ENCODE measurements at places on chromosomes 3 and 15. TPM values are rescaled to one million over a fixed set of nuclear protein-coding genes. Genes with fewer than 3 reads are reported as not detected.

The CP gene
- 89.8 TPM for total RNA-seq

The RMDN3 gene
- total RNA-seq: 20.9 TPM

DNA sequence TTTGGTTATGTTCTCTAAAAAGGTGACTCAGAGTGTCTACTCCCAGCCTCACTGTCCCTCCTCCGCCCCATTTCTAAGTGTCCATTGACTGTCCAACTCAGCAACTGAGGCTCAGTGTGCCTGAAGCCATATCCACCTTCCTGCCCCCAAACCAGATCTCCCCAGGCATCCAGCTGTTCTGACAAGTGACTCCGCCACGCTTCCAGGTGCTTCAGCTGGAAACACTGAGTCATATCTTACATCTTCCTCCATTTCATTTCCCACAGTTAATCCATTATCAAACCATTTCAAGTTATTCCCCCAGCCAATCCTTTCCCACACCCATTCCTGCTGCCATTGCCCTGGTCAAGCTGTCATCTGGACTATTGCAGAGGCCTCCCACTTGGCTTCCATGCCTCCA lies 17.1 kb downstream of the MAGEF1 start:
- DNase-seq: no peak

DNA sequence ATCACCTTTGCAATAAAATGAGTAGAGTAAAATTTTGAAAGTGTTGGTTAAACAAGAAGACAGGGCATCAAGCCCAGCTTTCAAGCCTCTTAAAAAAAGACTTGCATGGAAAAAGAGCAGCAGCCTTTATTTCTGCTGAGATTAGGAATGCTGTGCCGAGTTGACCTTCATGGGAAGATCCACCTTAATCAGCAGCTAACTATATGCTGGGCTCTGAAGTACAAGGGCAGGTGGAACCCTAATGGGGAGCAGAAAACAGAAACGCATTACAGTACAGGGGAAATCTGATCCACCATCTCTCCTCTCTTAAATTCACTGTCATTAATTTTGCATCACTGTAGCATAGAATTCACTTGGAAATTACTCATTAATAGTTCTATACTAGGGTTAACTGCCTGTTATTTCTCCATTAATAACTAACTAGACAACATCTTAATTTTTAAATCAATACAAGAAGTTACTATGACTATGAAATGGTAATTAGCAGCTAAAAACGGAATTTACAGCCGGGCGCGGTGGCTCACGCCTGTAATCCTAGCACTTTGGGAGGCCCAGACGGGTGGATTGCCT lies 133.6 kb downstream of the GHSR start:
- DNase-seq: no peak

The THBS1 gene
- total RNA-seq: 174 TPM

DNA sequence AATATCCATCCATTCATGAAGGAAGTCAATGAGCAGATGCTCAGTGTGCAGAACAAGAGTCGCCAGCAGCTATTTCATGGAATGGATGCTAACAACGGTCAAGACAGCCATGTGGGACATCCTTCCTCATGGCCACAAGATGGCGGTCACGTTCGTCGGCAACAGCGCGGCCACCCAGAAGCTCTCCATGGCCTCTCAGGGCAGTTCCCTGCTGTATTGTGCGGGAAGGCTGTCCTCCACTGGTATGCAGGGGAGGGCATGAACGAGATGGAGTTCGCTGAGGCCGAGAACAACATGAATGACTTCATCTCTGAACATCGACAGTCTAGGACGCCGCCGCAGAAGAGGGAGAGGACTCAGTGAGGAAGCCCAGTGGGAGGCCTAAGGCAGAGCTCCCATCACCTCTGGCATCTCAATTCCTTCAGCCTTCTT lies 208.3 kb downstream of the TJP1 start:
- DNase-seq: no peak

DNA sequence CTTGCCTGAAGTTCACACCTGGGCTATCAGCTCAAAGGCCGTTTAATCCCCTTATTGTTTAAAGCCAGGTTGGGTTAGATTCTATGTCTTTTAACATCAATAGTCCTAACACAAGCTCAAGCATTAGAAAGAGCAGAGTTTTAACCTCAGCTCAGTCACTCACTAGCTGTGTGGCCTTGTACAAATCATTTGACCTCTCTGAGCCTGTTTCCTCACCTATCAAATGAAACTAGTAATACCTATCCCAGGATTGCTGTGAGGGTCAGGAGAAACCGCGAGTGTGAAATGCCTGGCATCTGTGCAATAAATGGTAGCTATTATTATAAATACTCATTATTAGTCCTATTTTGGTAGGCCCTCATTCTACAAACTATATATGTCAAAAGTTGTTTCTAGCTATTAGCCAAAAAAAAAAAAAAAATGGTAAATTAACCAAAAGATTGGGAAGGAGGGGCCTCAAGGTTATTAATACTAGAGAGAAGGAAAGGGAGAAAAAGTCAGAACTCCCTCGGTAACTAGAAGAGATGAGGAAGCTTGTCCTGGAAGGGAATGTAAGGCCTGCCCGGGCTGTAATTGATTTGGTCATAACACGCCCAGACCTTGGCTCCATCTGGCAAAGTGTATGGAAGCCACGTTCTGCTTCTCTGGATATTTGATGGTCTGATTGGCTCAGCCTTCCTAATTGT lies 510.5 kb upstream of the PROK2 start:
- DNase-seq: no peak

DNA sequence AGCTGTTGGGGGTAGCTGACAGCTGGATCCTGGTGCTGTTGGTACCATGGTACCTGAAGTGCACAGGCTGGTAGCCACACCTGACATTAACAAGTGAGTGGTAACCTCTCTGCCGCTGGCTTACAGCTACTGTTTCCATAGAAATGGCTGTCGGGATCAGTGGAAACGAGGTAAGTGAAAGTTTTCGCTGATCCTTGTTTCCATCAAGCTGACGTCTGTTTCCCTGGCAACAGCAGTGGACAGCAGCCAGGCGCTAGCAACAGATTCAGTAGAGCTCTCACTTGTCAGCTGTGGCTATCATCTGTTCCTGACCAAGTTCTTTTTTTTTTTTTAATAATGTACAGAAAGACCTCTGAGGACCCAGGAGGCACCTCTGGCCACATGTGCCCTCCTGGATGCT lies 166.2 kb downstream of the CHDH start:
- DNase-seq: peak; percentile 94

The FAM81A gene
- 2.4 TPM for total RNA-seq

- DNase-seq: no peak
Measured at GRCh38 chr3:178059119-178059518, 477.1 kb upstream of the KCNMB2 start.

The PRSS50 gene
- 2.2 TPM for total RNA-seq

The SYNPR gene
- total RNA-seq: not detected

GRCh38 chr15:40051616-40052415 lies 12.8 kb upstream of the SRP14 start:
- no peak for DNase-seq

The ERICH6 gene
- 0.49 TPM for total RNA-seq

The LTF gene
- 188 TPM for total RNA-seq

The COL6A5 gene
- 7.4 TPM for total RNA-seq

DNA sequence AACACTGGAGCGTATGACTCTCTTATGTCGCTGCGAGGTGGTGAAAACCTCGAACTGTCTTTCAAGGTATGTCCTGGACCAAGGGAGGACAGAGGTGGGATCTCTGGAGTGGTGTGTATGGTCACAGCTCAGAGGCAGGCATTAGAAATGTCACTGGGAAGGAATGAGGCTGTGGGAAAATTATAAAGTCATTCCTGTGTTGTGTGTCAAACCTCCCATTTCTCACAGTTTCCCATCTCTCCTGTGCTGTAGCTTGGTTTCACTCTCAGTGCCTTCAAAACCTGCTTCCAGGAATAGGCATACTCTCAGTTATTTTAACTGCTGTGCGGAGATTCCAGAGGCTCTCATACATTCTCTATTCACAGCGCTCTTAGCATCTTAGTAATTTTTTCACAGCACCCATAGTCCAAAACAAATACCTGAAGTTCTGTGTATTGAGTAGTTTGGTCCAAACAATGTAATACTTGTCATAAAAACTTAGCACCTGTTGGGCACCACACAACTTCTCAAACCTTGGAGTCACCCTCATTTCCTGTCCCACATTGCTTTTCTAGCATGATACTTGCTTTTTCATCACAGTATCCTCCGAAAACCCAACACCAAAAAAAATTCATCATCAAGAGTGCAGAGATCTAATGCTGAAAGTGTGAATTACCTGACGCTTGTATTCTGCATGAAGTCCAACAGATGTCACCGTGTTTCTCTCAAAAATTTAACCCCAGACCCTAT lies 36.9 kb downstream of the GALNT15 start:
- DNase-seq: no peak

GRCh38 chr15:49466119-49466518 lies 43.1 kb downstream of the FGF7 start:
- DNase-seq: no peak

The FBXO40 gene
- total RNA-seq: 0.03 TPM

The ADAMTS17 gene
- 6.6 TPM for total RNA-seq

The UBE2E1 gene
- total RNA-seq: 156 TPM

The TMEM108 gene
- 16.9 TPM for total RNA-seq

The GOLGA6L4 gene
- total RNA-seq: 5.2 TPM

The GATA2 gene
- total RNA-seq: 9.6 TPM

DNA sequence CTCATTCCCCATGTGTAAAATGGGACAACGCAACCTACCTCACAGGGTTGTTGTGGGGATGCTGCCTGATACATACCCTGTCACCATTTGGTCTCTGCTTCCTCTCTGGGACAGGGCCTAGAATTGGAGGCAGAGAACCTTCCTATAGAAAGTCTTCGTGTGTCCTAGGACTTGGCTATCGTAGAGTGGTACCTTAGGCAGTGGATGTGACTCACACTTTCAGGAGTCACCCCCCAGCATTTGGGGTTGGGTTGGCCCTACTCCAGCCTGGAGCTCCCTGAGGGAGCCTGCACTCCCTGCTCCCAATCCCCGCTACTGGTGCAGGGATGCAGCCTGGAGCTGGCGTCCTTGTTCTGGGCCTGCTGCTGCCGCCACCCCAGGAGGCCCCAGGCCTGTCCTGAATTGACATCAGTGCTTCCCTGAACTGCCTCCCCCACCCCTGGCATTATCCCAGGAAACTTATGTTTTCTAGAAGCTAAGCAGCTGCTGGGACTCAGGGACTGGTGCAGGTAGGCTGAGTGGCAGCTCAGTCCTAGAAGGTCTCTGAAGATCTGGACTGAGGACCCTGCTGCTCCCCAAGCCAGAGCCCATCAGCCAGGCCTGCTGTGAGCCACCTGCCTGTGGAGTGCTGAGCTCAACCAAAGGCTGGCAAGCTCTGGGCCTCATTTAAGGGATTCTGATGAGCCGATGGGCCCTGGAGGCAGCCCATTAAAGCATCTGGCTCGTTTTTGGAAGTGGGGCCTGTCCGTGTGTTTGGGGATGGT lies 9.9 kb downstream of the C15orf39 start:
- DNase-seq: no peak

The GOLGA8M gene
- 1.8 TPM for total RNA-seq

DNA sequence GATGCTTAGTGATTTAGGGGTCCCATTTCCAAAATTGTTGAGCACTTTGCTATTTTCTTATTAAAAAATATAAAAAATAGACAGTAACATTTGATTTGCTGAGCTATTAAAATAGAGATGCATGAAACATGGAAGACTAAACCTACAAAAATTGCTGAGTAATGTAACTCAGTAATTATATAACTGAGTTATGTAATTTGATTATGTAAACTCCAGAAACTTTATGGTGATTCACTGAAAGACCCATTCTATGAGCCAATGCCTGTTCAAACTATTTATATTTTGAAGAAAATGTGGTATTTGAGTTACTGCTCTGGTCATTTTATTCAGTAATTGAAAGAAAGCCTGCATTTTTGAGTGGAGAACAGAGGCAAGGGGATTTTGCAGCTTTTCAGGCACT lies 1221.5 kb upstream of the ALCAM start:
- no peak for DNase-seq

The CHST2 gene
- total RNA-seq: 14.5 TPM

DNA sequence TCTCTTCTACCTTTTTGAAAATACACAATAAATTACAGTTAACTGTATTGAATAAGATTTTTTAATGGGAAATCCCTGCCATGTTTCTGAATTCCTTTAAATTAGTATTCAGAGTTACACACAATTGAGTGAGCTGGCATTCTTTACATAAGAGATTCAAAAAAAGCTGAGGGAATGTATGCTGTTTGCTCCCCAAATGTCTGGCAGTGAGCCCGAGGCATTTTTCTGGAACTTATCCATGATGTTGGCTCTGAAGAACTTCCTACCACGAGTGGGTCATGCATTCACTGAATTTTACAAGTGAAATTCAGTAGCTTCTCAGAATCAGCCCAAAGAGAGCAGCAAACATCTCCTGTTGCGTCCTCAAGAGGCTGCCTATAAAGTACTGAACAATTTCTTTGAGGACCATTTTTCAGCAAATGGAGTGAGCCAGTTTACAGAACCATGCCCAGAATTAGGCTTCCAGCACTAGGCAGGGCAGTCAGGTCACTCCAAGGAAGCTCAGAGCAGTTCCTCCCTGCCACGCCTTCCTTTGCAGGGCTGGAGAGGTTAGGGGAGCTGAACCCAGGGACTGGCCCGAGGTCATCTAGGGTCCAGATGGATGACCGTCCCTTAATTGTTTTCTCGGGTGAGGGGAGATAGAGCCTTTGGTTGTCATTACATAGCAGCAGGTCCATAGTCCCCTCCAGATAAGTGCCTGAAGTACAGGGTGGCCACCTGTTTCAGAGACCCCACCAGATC lies 21.2 kb downstream of the GABRA5 start:
- peak; percentile 41 for DNase-seq

- no peak for DNase-seq
Measured at GRCh38 chr3:71316066-71316777, 267.3 kb downstream of the FOXP1 start.

The EXD1 gene
- total RNA-seq: not detected

DNA sequence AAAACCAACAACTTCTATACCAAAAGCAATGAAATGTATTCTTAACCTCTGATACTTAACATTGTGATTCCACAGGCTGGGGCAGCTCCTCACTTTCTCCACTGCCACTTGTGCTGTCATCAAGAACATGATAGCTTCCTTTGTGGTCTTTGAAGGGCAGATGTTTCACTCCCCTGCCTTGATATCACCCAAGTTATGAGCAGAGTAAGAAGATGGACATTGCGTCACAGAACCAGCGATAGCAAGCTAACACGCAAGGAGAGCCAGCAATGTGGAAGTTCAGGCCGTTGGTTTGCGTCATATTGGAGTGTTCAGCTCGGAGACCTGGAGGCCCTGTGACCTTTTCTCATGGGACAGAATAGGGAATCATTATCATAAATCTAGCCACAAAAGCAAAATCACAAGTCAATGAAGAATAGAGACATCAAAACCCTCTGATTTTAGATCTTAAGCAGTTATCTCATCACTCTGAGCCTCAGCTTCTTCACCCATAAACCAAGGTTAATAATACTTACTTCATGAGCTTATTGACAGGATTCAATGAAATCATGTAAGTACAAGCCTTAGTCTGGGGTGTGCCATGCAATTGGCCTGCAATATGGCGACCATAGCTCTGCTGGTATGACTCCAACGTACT lies 183.8 kb upstream of the THBS1 start:
- no peak for DNase-seq
